Activated effector memory CD4-positive, alpha-beta T cell treated with anti-CD3 and anti-CD28 coated beads, Interleukin-2, amount 50 U/mL, for 16 hours (primary cell): ENCODE measurements at places on chromosomes 2 and 18.

- DNase-seq = no peak
These were observed 34.7 kb upstream of the CDK5R2 start for GRCh38 chr2:218924757-218925156.

- no peak for DNase-seq
These were observed 53.9 kb downstream of the TNS1 start for GRCh38 chr2:217948897-217949296.

GRCh38 chr2:117562654-117563053 is 251.8 kb upstream of the DDX18 start:
- DNase-seq = no peak

- no peak for DNase-seq
These were observed 1.5 kb downstream of the RPRM start for GRCh38 chr2:153476816-153477635.

DNA sequence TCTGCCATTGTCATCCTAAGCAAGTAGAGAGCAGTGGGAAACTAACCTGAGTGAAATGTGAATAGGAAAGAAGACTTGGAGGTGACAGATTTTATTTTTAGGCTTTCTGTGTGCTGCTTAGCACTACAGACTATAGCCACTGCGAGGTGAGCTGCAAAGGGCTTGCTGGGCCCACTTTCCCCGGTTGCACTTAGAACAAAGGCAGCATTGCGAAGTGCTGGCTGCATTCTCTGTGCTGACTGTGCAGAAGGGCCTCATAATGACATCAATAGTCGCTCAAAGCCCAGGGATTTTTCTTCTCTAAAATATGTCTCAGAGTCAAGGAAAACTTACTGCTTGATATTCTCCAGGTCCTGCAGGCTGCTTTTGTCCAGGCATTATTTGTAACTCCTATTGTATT is 592.1 kb downstream of the TDRD15 start:
- no peak for DNase-seq

GRCh38 chr2:187354661-187355060 is 93.4 kb downstream of the CALCRL start:
- no peak for DNase-seq

DNA sequence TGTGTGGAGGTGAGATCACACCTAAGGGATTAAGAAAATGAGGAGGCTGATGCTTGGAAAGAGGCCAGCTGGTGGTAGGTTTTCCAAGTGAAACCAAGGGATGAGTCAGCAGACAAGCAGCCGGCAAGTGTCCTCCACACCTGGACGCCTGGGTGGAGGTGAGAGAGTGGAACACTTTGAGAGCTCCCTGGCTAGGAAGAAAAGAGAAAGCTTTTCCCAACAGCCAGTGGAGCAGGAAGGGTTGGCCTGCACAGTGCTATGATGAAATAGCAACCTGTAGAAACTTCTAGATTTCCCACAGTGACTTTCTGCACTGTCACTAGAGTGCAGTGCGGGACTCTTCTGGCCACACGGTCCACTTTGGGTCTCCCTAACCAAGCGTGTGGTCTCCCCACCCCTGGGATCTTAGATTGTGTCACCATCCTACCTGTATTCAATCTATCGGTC is 19.6 kb upstream of the IL37 start:
- DNase-seq = no peak

GRCh38 chr2:11762799-11763461 is 16.5 kb downstream of the LPIN1 start:
- no peak for DNase-seq
